ENCODE measurements at places on chromosomes 11 and 22.

GRCh38 chr11:78132475-78132874 is 7.0 kb downstream of the ALG8 start:
- no peak for DNase-seq

GRCh38 chr11:15163136-15163535 is 48.4 kb downstream of the INSC start:
- DNase-seq: no peak

DNA sequence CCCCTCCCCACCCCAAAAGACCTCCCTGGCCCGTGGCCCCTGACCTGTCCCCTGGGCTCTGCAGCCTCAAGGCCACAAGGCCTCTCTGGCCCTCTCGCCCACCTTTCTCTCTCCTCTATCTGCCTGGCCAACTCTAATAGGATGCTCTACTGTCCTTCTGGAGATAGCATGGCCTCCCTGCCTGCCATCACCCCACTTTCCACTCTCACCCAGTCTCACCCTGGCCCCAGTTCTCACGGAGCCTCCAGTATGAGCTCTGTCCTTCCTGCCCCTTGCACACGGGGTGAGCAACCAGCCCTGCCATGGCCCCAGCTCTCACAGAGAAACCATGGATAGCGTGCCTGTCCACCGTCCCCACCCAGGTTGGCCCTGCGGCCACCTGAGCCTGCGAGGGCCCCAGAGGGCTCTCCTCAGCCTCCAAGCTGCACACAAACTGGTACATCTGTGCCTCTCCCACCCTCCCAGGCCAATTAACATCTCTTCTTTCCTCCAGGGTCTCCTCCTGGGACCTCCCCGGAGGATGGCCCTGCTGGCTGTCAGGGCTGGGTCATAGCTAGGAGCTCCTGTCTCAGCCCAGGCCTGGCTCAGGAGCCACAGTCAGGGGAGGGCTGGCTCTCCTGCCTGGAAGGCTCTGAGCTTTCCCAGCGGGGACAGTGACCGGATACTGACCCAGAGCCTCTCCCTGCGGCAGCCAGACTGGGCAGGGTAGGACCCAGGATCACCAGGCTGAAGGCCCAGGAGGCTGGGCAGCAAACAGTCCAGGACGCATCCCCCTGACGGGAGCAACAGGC is 22.3 kb downstream of the RTN4R start:
- no peak for DNase-seq

GRCh38 chr22:17772958-17773605 is 1.2 kb downstream of the BID start:
- no peak for DNase-seq

DNA sequence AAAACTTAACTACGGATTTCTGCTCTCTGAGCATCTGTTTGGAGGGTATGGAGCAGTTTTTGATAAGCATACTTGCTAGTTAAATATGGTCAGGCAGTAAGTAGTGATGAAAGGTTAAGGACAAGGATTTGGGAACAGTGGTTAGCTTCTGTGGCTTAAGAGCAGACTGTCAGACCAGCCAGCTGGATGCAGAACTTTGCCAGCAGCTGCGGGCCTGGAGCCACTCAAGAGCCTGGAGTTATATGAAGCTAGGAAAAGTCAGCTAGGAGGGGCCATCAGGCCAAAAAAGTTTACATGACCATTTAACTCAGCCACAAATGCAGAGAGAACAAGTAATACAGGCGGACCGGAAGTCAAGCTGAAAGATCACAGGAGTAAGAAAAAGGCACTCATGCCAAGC is 1817.7 kb downstream of the LRRC4C start:
- DNase-seq: no peak

- no peak for DNase-seq
Observed at GRCh38 chr11:134425816-134426536, 13.9 kb upstream of the B3GAT1 start.

DNA sequence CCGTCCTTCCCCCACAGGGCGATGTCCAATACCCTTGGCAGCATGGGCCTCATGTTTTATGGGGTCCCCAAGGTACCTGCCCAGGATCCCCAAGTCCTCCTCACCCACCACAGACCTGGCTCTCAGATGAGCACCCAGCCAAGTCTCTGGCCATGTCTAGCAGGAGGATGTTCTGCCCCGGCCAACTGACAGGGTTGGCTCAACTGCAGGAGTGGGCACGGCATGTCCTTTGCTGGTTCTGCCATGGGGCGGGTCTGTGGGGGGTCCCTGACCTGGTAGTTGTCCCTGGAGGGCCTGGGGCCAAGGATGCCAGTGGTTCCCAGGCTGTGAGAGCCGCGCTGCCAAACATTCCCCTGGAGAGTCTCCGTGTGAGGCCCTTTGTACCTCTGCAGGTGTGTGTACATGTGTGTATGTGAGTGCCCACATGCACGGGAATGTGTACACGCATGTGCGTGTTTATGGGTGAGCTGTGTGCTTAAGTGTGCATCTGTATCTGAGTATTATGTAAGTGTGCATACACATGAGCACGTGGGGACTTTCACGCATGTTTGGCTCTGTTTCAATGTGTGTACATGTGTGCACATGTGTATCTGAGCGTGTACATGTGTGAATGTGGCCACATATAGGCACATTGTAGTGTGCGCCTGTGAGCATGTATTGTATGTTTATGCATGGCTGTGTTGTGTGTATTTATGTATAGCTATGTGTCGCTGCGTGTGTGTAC is 85.5 kb downstream of the KCNQ1 start:
- no peak for DNase-seq

- DNase-seq: no peak
Observed at GRCh38 chr11:26949846-26950245, 44.1 kb upstream of the FIBIN start.

DNA sequence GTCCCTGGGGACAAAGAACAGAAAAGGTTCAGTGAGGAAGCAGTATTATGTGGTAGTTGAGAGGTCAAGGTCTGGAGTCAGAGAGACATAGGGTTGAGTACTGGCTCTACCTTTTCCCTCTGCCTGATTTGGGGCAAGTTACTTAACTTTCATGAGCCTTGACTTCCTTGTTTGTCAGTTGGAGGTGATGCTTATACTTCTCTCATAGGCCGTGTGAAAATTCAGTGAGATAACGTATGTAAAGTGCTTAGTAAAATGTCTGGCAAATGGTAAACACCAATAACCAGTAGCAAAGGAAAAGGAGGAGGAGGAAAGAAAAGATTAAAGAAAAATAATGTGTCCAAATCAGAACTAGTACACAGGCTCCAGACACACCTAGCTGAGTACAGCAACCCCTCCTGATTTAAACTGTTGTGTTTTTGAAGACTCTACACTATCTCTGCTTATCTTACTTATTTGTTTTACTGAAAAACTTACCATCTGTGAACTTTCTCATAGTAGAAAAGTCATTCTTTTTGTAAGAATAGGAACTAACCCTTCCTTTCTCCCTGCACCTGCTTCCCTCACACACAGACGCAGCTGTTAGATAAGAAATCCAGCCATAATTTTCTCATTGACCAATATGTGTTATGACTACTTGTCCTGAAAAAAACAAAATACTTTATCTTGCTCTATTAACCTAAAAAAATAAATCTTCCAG is 126.9 kb downstream of the CD44 start:
- DNase-seq: no peak

All from activated T-helper 9 cell treated with anti-CD3 and anti-CD28 coated beads, Interleukin-2, amount 50 U/mL, for 16 hours (primary cell).